ENCODE measurements at places on chromosomes 13 and 19.

DNA sequence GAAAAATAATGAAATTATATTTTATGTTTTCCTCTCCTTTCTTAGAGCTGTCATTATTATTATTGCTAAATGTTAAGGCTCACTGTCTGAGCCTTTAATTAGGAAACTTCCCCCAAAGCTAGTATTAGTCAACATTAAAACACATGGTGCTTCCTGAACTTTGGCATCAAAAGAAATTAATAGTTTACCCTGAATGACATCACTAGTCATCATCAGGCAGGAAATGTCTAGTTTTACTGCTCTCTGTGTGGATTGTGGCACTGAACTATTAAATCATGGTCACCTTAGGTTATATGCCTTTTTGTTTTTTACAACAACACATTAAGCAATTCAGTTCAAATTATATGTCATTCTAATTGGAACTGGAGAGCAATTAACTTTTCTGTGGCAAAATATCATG is 595.5 kb downstream of the SLITRK1 start:
- DNase-seq = peak; percentile 51

DNA sequence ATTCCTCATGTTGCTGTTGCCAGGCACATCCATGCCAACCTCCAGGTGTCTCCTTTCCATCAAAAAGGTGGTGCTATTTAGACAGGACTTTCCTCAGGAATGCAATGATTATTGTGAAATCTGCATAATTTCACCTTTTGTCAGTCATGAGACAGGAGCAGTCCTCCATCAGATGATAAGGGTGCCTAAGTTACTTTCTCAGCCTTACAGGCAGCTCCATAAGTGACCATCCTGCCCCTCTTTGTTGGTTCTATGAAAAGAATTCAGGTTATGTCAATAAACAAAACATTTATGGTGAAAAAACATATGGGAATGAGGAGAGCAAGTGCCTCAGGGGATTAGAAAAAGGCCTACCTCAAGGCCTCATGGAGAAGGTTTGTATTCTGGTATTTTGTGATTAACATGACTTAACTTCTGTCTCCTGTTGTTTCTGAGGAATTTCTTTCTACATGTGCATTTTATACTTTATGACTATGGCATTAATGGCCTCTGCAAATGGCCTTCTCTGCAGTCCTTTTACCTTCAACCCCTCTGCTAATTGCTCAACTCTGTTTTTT is 110.3 kb upstream of the DIAPH3 start:
- no peak for DNase-seq

DNA sequence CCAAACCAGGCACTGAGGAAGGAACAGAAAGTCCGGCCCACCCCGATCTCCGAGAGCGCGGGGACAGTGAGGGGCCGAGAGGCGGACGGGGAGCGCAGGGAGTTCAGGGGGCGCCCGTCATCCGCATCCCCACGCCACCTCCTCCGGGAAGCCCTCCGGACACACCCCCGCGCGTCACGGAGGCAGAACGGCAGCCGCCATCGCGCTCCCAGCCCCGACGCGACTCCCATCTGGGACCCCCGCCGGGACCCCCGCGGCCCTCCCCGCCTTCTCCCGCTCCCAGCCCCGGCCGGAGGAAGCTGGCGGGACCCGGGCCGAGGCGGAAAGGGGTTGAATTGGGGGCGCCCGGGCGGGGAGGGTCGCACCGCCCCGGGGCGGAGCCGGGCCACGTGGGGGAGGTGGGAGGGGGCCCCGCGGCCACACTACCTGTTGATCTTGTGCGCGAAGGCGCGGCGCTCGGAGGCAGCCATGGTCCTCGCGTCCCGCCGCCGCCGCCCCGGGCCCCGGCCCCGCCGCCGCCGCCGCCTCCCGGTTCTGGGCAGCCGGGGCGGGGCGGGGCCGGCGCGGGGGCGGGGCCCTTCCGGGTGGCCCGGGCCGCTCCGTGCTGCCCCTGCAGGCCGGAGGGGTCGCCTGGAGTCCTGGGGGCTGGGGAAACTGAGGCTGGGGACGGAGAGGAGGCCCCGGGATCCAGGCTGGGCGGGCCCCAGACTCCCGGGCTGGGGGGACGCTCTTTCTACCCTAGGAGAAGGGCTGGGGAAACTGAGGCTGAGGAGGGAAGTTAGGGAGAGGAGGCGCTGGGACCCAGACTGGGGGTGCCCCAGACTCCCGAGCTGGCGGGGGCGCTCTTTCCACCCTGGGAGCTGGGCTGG is at the start of gene DOCK6:
TSS of gene DOCK6 (minus strand) at position 554 of the 869 bp plus-strand sequence. CDS start at position 470, 84 bp downstream.
- DNase-seq = no peak

DNA sequence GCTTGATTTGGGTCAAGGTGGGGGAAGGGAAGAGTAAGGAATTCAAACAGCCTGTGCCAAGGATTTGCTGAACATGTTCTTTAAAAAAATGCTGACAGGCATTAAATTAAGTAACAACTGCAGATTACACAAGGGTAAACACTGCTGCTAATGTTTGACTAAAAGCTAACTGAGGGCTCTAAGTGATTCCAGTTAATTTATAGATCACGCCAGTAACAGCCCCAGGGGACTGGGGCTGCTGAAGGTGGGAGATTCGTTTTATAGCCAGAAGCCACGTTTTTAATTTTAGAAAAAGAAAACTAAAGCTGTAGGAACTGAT is 321.7 kb downstream of the DLEU7 start:
- no peak for DNase-seq

DNA sequence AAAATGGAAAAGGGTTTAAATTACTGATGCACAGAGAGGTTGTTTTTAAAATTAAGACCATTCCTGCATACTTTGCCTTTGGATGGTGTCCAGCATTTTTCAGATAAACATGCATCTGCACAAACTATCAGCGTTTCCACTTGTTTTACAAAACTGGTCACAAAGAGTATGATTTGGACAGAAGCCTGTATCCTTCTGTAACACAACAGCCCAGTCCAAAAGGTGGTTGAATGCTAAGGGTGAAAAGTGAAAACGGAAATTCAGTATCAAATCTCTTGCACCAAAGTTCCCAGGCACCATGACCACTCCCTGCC is 21.7 kb upstream of the DOCK9 start:
- no peak for DNase-seq

DNA sequence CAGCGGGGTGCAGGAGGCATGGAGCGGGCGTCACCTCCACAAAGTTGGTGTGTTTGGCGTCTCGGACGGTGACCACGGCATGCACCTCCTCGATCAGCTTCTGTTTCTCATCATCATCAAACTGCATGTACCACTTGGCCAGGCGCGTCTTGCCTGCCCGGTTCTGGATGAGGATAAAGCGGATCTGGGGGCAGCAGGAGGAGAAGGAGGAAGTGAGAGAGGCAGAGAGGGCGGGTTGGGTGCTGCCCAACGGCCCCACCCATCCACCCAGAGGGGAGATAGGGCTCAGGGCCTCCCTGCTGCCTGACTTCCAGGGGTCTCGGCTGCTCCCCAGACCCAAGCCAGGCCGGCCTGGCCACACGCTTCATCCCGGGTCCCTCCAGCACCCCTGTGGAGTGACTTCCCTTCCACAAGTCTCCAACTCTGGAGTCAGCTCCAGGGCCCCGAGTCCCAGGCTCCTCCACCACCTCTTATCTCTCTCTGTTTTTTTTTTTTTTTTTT is 4.6 kb downstream of the AP2S1 start:
- no peak for DNase-seq

- DNase-seq = no peak
Observed at GRCh38 chr19:7258840-7259395, 35.3 kb downstream of the INSR start.

- DNase-seq = no peak
Observed at GRCh38 chr19:51644636-51645271, 1.9 kb downstream of the SIGLEC14 start.

DNA sequence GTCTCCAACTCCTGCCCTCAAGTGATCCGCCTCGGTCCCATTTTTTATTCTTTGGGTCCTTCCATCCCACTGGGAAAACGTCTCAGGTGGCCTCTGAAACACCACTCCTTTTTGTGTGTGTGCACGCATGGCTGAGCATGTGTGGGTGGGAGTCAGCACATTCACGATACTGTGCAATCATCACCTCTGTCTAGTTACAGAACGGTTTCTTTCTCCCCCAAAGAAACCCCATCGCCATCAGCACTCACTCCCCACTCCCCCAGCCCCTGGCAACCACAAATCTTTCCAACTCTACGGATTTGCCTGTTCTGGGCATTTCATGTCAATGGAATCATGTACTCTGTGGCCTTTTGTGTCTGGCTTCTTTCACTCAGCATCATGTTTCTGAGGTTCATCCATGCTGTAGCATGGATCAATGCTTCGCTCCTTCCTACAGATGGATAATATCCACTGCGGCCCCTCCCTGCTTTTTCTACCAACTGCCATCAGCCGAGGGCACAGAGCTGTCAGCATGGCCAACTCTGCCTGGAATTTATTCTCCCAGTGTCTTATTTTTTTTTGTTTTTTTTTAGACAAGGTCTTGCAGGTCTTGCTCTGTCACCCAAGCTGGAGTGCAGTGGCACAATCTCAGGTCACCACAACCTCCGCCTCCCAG is 9.7 kb downstream of the F2RL3 start:
- no peak for DNase-seq

Data from EL (cell line).